Inflammatory macrophage treated with lipopolysaccharide for 4 hours (primary cell): ENCODE measurements at places on chromosomes 5 and 9.

- DNase-seq = no peak
These were observed 135.8 kb upstream of the SNX2 start for GRCh38 chr5:122639033-122639432.

GRCh38 chr9:122084026-122084675, 9.0 kb downstream of the TTLL11 start:
- DNase-seq = no peak

DNA sequence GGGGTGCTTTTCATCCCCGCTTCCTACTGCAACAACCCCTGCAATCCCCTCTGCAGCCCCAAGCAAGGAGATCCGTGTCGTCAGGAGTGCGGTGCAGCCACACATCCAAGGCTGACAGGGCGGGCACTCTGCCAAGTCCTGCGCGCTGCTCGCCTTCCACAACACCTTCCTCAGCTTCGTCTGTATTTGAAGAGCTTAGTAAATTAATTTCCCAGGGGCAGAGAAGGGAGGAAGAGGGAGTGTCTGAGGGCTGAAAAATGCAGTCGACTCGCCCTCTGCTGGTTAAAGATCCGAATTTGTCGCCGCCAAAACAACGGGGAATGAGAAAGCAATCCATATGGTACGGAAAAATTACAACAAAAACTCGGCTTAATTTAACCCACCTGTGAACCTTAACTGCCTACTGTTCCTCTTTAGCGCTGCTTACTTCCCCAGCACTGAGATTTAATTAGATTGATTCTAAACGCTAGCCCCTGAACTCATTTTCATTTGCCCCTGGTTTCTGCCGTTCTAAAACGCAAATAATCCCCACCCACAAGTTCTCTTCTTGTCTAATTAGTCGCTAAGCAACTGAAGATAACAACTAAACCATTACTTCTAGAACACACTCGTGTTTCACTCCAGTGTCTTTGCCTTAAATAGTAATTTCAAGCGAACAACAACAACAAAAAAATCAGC, 10.9 kb upstream of the PCDHB1 start:
- no peak for DNase-seq

DNA sequence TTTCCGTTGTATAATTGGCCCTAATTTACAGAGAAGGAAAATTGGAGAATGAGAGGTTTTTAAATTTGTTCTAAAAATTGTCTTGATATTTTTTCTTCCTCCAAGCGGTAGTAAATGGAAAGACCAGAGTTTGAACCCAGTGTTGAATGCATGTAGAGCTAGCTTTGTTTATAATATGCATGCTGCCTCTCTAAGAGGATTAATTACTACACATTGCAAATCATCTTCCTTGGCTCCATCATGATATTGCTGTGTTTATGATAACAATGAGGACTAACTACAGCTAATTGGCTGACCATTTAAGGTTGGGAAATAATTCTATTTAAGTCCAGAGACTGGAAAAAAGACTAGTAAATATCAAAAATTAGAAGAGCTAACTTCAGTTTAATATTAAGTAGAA, 338.5 kb downstream of the PLK2 start:
- DNase-seq = no peak

DNA sequence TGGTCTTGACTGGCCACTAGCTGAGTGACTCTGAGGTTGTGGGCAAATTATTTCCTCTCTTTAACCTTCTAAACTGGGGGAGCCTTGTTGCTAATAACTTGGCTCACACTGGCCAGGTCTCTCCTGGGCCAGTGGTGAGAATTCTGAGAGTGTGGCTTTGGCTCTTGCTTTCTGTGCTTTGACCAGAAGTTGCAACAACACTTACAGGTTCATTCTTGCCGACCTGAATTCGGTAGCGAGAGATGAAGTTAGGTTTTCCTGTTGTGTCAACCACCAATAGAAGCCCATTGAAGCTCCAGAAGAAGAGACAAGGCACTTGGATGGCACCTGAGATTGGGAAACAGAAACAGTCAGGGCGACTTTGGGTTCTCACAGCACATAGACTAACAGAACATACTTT, 19.8 kb downstream of the FAXDC2 start:
- DNase-seq = no peak

GRCh38 chr5:88955403-88955802, 72.4 kb upstream of the MEF2C start:
- no peak for DNase-seq

- DNase-seq = no peak
These were observed 159.8 kb downstream of the SPATA31D1 start for GRCh38 chr9:82148426-82148810.

GRCh38 chr5:134115806-134116175, 1.3 kb downstream of the TCF7 start:
- no peak for DNase-seq

DNA sequence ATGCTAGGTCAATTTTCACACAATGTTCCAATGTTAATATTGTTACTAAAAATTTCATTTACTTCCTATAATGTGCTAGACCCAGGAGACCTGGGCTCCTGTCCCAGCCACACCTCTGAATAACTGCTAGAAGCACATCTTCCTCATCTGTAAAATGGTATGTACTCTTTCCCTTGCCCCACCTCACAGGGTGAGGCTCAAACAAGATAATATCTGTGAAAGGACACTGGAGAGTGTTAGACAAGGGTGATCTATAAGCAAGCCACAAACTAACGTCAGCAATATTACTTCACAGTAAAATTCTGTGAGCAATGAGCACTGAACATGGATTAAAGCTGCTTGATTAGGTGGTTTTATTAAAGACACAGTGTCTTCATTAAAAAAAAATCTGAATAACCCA, 186.4 kb downstream of the EPB41L4A start:
- no peak for DNase-seq

- DNase-seq = peak; percentile 89
These were observed 53.7 kb upstream of the FAM120A start for GRCh38 chr9:93397661-93398373.

- no peak for DNase-seq
These were observed 42.4 kb upstream of the ZBED3 start for GRCh38 chr5:77129391-77129990.

DNA sequence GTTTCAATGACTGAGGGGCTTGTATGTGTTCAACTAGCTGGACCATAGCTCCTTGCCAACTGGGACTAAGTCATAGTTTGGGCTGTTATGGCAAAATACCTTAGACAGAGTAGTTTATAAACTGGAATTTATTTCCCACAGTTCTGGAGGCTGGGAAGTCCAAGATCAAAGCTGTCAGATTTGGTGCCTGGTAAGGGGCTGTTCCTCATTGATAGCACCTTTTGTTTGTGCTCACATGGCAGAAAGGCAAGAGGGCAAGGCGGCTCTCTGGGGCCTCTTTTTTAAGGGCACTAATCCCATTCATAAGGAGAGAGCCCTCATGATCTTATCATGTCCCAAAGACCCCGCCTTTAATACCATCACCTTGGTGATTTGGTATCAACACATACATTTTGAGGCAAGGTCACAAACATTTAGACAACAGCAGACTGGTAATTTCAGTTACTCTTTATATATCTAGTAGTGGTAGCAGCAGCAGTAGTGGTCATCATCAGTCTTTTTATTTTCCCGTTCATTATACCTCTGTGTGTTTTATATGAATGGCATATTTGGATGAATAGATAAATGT, 477.0 kb downstream of the CCDC171 start:
- DNase-seq = no peak

DNA sequence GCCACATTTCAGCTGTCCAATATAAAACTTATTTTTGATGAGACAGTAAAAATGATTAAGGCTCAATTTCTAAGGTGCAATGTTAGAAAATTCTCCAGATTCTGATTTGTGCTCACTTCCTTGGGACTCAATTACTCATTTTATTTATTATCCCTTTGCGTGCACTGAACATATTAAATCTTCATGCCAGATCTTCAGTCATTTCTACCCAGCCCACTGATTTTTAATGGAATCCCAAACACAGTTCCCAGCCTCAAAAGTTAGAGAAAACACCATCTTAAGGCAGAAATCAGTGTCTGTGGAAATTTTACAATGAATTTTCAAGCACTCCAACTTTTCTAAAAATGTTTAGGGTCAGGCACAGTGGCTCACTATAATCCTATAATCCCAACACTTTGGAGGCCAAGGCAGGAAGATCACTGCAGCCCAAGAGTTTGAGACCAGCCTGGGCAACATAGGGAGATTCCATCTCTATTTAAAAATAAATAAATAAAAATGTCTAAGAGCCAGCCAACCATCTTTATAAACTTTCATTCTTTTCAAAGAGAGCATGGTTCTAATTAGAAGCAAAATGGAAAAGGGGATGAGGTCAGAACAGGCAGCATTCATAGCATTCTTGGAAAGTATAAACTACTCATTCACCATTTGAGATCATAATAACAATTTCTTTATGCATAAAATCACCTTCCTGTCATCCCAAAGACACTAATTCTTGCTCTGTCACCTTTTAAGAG, 53.7 kb downstream of the TLE1 start:
- DNase-seq = no peak

DNA sequence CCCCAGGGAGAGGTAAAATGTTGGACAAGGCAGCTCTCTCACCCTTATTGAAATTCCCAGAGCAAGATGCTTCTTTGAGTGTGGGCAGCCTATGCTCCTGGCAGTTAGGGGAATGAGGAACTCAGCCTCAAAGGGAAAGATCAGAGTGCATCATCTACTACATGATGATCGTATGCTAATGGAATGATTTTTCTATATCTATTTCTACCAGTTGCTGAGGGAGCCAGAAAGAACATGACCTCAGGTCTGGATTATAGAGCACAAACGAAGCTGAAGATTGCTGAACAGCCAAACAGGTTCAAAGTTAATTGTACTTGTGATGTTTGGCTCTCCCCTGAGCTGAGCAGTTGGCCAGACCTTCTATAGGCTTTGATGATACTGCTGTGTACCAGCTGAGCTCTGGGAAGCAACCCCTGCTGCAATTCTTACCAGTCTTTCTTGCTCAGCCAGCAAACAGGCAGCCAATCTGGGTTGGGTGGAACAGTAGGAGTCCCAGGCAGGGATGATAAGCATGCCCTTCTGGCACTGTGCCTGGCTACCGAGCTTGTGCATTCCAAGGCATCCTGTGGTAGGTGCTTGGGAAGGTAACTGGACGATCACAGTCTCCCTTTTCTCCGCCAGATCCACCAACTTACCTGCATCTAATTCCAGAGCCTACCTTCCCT, 10.3 kb upstream of the FBXL7 start:
- DNase-seq = no peak

- peak; percentile 79 for DNase-seq
These were observed 101.8 kb downstream of the CDK5RAP2 start for GRCh38 chr9:120478208-120478607.

DNA sequence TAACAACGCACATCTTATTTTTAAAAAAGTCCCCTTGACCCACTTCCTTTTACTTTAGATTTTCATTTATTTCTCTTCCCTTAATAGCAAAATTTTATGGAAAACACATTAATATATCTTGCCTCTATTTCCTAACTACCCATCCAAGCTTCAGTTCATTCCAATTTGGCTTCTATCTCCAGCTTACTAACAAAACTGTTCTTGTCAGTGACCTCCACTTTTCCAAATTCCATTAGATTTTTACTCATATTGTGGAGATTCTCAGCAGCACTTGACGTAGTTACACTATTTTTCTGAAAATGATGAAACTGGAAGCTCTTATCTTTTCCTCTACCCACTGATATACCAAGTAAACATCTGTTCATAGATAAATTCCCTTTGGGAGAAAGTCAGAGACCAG, 46.5 kb upstream of the ADAMTS19 start:
- DNase-seq = no peak

DNA sequence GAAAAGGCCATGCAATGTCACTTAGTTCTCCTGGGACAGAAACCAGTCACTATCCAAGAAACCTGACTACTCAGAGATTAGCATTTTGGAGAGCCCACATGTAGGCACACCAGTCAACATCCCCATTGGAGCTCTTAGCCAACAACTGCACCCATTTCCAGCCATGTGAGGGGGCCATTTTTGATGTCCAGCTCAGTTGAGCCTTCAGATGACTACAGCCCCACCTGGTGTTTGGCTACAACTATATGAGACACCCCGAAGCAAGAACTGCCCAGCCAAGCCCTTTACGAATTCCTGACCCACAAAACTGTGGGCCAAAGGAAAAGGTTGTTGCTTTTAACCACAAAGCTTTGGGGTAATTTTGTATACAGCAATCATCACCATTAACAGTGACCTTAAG, 300.1 kb downstream of the ASTN2 start:
- DNase-seq = no peak

DNA sequence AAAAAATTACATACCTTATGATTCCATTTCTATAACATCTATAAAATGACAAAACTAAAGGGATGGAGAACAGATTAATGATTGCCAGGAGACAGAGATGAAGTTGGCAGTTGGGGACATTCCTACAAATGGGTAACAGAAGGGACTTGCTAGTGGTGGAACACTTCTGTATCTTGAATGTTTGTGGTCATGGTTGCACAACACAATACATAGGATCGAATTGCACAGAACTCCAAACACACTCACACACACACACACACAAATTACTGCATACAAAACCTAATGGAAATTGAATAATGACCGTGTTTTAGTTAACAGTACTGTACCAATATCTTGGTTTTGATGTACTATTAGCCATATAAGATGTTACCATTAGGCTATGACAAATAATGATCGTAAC, 330.7 kb upstream of the POU5F2 start:
- DNase-seq = no peak

DNA sequence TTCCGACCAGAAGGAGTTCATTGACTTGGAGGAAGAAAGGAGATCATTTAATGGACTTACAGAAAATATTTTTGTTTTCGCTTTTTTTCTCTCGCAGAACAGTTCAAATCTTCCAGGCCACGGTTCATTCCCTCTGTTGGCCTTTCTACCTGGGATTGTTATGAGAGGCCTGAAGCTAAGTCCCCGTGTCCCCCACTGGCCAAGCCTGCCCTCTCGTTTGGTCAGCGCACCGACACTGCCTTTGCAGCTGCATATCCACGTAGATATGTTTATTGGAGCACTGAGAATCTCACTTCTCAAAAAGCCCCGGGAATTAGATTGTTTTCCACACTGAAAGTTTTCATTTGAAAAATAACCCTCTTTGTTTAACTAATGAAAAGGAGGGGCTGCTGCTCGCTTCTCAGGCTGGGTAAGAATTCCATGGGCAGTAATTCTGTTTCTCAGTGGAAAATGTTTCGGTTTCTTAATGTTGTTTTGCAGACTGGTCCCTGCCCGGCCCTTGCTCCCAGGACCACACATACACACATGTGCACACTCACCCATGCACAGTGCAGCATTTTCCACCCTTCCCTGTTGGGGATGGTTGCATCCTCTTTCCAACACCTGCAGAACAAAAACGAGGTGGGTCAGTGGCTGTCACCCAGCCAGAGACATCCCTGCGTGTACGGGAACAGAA, 655.7 kb downstream of the BNC2 start:
- DNase-seq = no peak

DNA sequence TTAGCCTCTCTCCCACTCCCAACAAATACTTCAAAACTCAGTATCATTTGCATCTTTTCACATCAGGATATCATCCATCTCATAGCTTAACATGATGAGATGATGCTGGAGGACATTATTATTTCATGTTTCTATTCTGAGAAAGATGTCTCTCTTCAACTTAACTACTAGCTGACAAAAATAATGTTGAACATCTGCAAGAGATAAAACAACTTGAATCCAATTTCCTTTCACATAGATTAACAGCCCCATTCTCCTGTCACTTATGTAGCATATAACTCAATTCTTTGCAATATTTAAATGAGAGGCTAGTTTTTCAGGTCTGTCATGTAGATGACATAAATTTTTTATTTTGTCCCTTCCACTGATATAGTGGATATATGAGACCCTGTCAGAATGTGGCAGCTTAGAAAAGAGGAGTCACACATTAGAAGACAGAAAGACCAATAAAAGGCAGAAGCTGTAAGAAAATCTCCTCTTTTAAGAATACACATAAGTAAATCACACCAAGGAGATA, 239.2 kb upstream of the KIF2A start:
- DNase-seq = no peak

- no peak for DNase-seq
These were observed 65.2 kb downstream of the JMY start for GRCh38 chr5:79301046-79301712.
